ENCODE measurements at places on chromosomes 4 and X.

GRCh38 chr4:16070203-16070602 lies 13.6 kb downstream of the PROM1 start:
- DNase-seq = no peak

- no peak for DNase-seq
Measured at GRCh38 chrX:144379156-144379555, 495.3 kb downstream of the UBE2NL start.

DNA sequence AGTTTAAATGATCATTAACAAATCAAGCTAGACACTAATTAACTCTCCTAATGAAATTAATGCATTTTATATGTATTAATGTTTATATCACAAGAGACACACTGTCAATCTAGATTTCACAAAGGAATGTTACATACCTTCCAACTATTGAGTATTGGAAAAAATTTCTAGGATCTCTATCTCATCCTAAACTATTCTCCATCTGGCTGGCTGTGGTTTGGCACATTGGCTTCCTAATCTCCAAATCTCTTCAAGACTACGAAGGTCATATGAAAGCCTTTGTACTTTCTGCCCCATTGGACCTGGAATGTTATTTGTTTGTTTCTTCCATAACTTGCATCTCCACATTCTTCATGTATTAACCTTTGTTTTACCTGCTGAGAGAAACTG lies 1160.0 kb downstream of the ADGRL3 start:
- no peak for DNase-seq

DNA sequence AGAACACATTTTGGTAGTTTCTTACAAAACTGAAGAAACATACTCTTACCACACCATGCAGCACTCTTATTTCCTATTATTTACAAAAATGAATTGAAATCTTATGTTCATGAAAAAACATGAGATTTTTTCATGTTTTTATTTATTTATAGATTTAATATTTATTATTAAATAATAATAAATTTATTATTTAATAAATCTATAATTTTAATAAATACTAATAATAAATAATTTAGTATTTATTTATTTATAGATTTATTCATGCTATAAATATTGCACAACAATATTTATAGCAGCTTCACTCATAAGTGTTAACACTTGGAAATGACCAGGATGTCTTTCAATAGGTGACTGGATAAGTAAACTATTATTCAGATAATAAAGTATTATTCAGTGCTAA lies 91.6 kb upstream of the CPXCR1 start:
- DNase-seq = no peak

DNA sequence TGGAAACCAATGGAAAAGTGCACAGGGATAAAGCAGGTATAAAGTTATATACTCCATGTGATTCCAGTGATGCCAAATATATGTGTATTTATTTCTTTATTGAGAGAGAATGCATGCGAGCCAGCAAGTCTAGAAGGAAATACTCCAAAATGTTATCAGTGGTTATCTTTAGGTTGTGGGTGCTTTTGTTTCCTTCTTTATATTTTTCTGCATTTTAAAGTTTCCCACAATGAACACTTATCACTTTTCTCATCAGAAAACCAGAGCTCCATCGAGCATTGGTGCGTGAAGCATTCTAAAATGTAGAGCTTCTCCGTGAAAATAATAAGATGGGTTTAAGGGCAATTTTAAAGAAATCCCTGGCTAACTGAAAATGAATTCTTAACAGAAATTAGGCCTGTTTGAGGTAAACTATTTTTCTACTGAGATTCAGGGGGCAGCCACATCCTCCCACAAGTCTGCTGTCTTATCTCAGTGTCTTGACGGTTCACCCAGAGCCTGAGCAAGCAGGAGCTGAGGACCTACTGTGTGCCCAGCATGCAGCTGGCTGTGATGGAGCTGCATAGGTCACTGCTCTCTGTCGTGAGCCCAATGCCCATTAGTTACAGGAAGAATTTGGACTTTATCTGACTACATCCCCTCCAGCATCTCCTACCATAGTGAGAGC lies 18.7 kb upstream of the CD40LG start:
- DNase-seq = no peak

DNA sequence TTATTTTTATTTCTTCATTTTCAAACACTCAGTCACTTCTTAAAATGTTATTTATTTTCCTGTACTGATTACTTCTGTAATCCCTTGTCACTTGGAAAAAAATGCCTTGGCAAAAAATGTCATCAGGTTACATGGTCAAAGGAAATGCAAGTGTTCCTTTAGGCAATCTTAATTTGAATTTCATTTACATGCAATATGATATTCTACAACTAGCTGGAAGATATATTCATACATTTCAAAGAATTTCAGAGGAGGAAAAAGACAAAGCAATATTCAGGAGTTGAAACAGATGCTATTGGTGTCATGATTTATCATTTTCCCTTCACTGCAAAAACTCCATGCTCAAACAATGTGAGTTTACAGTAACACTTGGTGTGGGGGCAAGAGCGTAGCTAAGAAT lies 1316.6 kb downstream of the FSTL5 start:
- no peak for DNase-seq

DNA sequence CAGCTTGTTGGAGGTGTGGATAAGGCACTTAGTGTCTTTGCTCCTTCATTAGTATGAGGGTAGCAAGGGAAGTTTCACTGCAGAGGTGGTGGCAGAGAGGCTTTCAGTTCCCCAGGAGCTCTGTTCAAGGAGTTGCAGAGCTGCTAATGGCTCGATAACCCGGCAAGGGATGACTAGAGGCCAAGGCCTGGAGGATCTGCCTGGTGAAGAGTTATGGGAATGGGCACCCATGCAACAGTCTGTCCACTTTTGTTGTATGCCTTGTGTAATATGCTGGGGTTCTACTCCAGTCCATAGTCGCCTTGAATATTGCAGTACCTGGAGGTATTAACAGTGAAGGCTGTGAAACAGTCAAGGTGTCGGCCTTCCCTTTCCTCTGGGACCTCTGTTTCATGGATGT lies 67.8 kb upstream of the NBDY start:
- no peak for DNase-seq

DNA sequence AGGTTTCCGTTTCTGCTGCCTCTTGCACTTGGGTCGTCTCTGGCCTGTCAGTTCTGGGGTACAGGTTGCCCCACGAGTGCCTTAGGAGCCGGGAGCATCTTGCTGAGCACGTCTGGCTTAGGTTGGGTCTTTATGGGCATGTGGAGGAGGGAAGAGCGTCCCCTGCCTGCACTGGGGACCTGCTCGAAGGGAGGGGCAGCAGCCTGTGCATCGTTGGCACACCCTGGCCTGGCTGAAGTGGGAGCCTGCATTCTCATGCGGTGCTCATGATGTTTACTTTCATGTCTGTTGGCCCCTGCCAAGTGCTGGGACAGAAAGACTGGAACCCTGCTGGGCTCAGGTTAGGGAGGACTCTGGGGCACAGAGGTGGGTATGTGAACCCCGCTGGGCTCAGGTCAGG lies 23.8 kb upstream of the TADA2B start:
- DNase-seq = no peak

GRCh38 chr4:169017971-169018370 lies 7.9 kb upstream of the CBR4 start:
- DNase-seq = no peak

DNA sequence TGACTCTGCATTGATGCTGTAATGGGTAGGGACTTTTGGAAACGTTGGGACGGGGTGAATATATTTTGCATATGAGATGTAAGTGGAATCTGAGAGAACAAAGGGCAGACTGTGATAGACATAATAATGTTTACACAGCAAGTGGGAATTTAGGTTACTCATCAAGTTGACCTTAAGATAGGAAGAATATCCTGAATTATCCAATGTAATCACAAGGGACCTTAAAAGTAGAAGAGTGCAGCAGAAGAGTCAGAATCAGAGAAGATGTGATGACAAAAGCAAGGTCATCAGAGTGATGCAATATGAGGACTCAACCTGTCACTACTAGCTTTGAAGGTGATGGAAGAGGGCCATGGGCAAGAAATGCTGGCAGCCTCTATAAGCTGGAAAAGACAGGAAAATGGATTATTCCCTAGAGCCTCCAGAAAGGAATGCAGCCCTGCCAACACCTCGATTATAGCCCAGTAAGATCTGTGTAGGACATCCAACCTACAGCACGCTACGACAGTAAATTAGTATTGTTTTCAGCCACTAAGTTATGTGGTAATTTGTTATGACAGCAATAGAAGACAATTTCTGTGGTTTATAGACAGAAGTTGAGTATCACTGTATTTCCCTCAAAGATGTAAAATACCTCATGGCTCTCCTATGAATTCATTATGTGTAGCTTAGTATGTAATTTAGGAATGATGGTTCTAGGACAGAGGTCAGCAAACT lies 26.4 kb downstream of the MORC4 start:
- peak; percentile 25 for DNase-seq

- peak; percentile 46 for DNase-seq
Measured at GRCh38 chr4:173752610-173753230, 222.7 kb upstream of the HAND2 start.

- DNase-seq = no peak
Measured at GRCh38 chr4:61841714-61842113, 641.6 kb downstream of the ADGRL3 start.

Data from fibroblast of mammary gland (primary cell).